ENCODE measurements at places on chromosomes 1 and 21.
A peak's percentile ranks its signal among the peaks of the same experiment; 100 is the strongest.

GRCh38 chr1:41742219-41742618, 176.5 kb downstream of the HIVEP3 start:
- peak; percentile 23 for DNase-seq

DNA sequence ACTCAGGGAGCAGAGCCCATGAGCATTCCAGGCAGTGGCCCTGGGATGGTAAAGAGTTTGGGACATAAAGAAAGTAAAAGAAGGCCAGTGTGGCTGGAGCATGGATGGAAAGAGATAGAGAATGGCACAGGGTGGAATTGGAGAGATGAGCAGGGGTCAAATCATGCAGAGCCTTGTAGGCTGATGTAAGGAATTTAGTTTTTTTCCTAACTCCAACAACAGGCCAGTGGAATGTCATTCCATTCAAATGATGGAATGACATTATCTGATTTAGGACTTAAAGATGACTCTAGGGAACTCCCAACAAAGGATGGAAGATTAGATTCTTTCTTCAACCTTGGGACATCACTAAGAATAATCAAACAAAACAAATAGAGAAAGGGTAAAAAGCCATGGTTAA, 12.8 kb upstream of the S100A2 start:
- no peak for DNase-seq

- DNase-seq, result no peak
Observed at GRCh38 chr1:241615043-241615974, 24.9 kb downstream of the CHML start.

DNA sequence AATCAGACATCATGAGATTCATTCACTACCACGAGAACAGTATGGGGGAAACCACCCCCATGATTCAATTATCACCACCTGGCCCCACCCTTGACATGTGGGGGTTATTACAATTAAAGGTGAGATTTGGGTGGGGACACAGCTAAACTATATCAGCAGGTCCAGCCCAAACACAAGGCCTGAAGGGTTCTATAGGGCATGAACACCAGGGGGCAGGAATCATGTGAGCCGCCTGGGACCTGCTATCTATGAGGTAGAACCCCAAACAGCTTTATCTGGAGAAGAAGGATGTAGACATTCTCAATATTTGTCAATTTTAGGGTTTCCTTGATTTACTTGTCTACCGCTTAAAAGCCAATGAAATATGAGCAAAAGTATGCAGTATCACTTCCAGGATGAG, 294.9 kb upstream of the DEPDC1 start:
- DNase-seq, result no peak

GRCh38 chr1:12549460-12550349, 68.3 kb downstream of the DHRS3 start:
- DNase-seq, result peak; percentile 31

- no peak for DNase-seq
Observed at GRCh38 chr1:48568501-48568900, 96.5 kb upstream of the SPATA6 start.

- DNase-seq, result no peak
Observed at GRCh38 chr1:38235705-38236104, 189.1 kb upstream of the POU3F1 start.

DNA sequence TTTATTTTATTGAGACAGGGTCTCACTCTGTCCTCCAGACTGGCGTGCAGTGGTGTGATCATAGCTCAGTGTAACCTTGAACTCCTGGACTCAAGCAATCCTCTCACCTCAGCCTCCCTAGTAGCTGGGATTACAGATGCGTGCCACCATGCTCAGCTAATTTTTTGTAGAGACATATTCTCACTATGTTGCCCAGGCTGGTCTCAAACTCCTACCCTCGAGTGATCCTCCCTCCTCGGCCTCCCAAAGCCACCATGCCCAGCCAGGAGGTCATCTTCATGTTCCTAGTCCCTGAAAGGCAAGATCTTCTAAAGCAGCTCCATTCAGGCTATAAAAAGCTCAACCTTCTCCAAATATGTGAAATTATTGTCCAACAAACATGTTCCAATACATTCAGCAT, 53.9 kb downstream of the TOR1AIP2 start:
- DNase-seq, result no peak

GRCh38 chr21:45374826-45375455, 30.0 kb upstream of the COL18A1 start:
- no peak for DNase-seq

DNA sequence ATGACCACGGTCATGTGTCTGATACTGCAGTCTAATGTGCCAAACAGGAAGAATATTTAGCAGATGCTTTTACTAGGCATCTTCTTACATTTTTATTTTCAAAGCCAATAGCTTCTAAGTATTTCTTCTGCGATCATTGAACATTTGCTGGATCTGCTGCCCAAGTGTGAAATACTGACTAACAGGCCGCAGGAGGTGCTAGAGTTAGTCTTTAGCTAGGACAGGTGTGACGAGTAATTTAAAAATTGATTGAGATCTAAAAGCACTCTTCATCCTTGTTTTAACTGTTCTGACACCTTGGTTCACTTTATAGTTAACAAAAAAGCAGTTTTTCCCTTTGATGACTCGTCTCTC, 748 bp upstream of the FAM78B start:
- no peak for DNase-seq

- DNase-seq, result no peak
Observed at GRCh38 chr1:180672105-180672504, 40.3 kb downstream of the XPR1 start.

DNA sequence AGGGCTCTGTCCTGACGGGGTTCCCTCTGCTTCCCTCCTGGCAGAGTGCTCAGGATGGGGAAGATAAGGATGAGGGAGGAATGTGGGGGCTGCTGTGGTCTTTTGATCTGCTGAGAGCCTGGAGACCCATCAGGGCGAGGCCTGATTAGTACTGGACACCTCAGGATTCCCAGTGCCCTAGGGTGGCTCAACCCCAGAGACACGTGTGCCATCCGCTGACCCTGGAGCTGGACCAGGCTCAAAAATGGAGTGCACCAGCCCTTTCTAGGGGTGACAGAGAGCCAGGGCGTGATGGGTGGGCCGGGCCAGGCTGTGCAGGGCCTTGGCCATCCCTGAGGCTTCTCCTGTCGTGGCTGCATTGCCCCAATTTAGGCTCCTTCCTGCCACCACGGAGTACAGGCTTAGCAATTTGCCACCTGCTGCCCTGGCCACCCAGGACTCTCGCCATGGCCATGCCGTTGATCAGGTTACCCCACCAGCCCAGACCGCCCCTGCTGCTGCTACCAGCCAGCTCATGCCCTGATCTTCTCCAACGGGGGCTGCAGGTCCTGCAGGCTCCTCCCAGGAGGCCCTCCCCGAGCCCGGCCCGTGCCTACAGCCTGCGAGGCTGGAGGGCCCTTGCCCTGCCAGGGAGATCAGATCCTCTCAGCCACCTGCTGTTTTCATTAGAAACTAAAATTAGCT, 9.5 kb downstream of the WNT4 start:
- DNase-seq, result peak; percentile 32

DNA sequence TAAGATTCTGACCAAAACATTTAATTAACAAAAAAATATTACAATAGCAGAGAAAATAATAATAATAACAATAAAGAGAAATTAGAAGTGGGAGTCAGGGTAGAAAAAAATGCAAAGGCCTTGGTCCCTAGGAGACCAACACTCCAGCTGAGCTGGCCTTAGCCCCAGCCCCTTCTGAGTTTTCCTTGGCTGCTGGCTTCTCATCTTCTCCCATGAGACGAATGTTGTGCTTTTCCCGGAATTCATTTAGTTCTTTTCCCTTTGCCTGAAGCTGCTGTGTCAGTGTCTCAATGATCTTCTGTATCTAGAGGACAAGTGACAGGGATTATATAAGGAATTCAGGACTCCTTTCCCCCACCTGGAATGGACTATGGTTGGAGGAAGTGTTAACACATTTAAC, 2.4 kb downstream of the KLHDC9 start:
- DNase-seq, result no peak

GRCh38 chr1:89603651-89604413, 29.1 kb upstream of the LRRC8C start:
- DNase-seq, result no peak

GRCh38 chr21:38702196-38702595, 103.5 kb upstream of the ETS2 start:
- DNase-seq, result no peak

- DNase-seq, result no peak
Observed at GRCh38 chr1:2638466-2639115, 5.8 kb upstream of the MMEL1 start.

- DNase-seq, result no peak
Observed at GRCh38 chr1:41633764-41634163, 149.3 kb upstream of the EDN2 start.

GRCh38 chr1:48036710-48037355, 39.6 kb upstream of the TRABD2B start:
- DNase-seq, result no peak

DNA sequence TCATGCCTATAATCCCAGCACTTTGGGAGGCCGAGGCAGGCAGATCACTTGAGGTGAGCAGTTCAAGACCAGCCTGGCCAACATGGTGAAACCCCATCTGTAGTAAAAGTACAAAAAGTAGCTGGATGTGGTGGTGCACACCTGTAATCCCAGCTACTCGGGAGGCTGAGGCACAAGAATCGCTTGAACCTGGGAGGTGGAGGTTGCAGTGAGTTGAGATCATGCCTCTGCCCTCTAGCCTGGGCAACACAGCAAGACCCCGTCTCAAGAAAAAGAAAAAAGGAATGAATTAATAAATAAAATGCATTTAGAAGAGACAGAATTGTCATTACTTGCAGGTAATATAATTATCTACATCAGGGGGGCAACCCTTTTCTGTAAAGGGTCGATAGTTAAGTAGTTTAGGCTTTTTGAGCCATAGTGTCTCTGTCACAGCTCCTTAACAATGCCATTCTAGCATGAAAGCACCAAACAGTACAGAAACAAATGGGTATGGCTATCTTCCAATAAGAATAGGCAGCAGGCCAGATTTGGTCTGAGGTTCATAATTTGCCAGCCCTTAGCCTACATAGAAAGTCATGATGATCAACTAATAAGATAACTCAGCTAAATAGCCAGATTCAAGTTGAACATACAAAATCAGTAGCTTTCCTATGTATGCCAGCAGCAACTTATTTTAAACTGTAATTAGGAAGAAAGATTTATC, 56.8 kb downstream of the RPRD2 start:
- peak; percentile 89 for DNase-seq

GRCh38 chr1:10651793-10652192, 144.7 kb downstream of the CASZ1 start:
- DNase-seq, result no peak

DNA sequence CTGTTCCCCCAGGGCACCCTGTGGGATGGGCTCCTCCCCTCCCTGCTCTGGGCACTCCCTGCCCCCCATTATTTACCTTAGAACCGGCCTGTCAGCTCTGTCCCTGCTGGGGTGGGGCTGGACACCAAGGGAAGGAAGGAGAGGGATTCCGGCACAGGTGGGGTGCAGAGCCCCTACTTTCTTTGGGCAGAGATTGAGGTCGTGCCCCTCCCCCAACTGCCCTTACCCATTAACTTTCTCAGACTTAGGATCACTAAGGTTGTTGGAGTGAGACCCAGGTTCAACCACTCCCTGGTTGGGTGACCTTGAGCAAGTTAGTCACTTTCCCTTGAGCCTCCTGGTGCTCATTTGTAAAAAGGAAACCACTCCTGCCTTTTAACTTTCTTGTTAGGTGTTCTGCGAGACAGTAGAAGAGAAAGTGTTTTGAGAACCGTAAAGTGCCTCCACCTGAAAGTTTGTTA, 57.0 kb upstream of the SYNC start:
- no peak for DNase-seq

Measured in DMS79 (cell line).